ENCODE measurements at places on chromosomes 5 and 9.

- DNase-seq = peak; percentile 93
Observed at GRCh38 chr5:137995077-137995748, 37.7 kb downstream of the FAM13B start.

GRCh38 chr9:109779711-109780452 lies at the start of gene PALM2AKAP2:
TSS of gene PALM2AKAP2 (plus strand) at chr9:109780198. CDS start at chr9:109780489, 291 bp downstream.
- DNase-seq = no peak

DNA sequence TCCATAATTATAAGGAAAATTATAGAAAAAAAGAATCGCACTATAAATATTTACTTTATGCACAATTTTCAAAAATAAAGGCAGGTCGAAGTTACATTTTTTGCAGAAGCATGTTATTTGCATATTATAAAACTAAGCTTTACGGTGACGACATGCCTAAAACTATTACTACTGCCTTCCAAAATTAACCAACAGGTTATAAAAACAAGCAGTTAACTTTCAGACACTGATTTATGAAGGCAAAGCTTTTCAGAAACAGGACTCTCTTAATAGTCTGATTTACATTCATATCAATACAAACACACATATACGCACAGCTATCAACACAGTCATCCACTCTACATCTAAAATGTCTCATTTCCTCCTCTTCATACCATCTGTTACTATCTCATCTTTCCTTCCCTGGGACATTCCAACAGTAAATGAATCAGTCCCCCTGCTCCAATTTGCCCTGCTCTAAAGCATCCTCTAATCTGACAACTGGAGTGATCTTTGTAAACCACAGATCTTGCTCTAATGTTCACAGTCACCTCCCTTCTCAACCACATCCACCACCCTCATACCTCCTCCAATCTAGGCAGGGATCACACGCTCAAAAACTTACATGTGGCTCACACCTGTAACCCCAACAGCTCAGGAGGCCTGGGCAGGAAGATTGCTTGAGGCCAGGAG lies 21.6 kb downstream of the FBXW11 start:
- DNase-seq = no peak

DNA sequence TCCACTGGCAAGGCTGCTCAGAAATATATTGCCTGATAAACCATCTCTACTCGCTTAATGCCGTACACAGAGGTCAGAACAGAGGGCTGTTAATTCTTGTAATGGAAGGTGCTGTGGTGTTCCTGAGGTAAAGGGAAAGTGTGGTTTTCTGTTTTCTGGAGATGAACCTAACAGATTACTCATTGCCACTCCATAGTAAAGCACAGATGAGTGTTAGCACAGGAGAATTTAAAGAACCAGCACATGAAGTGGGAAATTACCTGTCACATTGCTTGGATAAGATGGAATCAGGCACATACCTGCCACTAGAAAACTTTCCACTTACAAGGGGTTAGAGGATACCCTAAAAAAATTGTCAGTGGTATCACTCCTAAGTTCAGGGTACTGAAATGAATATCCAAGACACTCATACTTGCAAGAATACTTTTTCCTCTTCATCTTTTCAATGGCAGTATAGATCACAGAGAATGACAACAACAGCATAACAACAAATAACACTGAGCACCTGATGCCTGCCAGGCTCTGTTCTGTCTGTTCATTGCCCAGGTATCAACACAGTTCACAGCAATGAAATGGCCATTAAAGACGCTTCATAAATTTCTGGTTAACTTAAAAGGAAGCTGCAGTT lies 152.9 kb upstream of the GNA14 start:
- DNase-seq = no peak

GRCh38 chr5:131533836-131534235 lies 101.2 kb downstream of the RAPGEF6 start:
- no peak for DNase-seq

DNA sequence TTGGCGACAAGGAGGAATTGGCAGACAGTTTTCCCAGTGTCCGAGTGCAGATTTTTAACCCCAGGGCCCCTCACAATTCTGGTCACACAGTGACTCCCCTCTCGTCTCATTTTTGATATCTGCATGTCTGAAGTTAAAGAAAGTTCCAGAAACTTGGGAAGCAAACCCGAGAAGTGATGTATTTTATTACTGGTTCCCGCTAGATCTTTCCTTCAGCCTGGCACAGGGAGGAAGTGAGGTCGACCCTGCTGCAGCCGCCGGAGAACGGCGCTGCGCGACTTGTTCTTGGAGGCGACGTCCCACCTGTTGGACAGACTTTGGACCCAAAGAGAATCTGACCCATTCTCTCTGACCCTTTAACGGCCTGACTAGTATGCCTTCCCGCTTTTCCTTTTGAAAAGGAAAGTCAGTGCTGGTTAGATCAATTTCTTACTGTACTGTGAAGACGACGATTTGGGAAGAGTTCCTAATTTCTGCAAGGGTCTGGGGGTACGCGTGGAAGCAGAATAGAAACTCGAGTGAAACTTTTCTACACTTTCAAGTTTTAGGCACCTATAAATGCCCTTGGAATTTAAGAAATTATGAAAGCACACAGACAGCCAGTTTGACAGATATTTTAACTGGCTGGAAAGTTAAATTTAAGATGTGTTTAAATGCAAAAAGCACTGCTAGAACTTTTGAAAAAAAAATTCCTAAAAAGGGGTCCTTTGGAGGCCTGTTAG lies 744 bp downstream of the OTULIN start:
- peak; percentile 60 for DNase-seq

GRCh38 chr5:133866160-133866902 lies 102.1 kb downstream of the C5orf15 start:
- DNase-seq = no peak

DNA sequence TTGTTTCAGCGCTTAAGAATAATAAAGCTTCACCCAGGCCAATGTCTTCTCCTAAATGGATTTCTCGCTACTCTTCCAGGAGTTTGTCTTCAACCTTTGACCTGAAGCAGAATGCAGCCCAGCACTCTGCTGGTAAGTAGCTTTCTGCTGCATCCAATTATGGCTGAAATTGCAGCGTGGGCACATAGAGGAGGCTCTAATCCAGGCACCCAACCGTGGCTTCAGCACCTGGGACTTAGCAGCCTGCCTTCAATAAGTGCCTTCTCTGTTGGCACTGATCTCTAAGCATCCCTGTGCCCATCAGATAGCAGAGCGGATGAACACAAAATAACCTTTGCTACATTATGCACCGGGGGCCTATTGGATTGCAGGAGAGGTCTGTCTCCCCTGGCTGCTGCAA lies 105.2 kb downstream of the TRIM32 start:
- DNase-seq = no peak

DNA sequence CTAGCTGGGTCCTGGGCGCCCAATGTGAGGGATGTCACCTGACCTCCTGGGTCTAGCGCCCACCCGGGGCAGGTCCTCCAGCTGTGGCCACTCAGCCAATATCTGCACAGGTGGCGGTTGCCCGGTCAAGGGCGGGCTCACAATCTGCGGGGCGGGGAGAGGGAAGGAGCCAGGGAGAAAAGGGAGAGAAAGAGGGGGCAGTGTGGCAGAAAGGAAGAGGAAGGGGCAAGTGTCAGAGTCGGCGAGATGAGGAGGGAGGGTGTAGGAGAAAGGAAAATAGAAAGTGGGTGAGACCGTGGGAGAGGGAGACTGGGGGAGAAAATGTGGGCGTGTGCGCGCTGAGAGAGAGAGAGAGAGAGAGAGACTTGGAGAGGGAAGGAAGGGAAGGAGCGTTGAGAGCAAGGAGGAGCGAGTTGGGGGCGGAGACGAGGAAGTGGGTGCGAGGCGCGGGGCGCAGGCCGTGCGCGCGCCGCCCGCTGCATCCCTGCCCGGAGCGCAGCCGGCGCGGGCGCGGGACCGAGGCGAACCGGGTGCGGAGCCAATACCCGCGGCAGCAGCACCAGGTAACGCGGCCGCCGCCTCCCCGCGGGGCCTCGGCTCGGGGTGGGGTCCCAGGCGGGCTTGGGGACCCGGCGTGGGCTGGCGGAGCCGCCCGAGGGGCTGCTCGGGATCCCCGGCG lies at the start of gene HRH2:
Gene HRH2, plus strand, starts transcription at position 479 of the 679 bp plus-strand sequence. CDS start 25,163 bp downstream, outside the sequence.
- no peak for DNase-seq

- DNase-seq = no peak
Observed at GRCh38 chr5:68898951-68899471, 194.8 kb upstream of the SLC30A5 start.

DNA sequence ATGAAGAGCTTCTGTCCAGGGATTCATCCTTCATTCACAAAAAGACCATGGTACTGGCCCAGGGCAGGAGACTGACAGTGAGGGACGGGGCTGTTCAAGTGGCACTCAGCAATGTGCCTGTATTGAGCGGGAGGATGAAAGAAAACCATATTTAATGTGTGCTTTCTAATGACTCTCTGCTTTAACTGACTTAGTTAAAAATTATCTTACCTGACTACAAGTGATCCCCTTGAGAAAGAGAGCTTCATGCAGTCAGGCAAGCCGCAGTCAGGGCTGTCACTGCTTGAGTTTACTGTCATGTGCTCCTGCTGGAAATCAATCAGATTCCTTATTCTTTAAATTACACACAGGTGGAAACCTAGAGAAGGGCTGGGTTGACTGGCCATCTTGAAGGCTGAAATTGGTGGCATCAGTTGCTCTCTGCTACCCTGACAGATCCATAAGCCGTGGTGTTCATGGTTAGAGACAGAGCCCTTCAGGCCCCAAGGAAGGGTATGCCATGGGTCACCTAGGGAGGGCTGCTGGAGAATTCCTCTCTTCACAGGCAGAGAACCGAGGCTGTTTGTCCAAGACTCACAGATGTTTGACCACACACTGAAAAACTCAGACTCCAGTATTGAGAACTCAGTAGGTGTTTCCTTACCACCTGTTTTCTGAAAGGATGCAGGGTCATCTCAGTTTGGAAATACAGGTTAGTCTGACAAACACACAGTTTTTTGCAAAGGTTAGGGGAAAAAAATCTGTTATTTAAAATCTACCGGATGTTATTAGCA lies 70.9 kb downstream of the TRIO start:
- DNase-seq = no peak

DNA sequence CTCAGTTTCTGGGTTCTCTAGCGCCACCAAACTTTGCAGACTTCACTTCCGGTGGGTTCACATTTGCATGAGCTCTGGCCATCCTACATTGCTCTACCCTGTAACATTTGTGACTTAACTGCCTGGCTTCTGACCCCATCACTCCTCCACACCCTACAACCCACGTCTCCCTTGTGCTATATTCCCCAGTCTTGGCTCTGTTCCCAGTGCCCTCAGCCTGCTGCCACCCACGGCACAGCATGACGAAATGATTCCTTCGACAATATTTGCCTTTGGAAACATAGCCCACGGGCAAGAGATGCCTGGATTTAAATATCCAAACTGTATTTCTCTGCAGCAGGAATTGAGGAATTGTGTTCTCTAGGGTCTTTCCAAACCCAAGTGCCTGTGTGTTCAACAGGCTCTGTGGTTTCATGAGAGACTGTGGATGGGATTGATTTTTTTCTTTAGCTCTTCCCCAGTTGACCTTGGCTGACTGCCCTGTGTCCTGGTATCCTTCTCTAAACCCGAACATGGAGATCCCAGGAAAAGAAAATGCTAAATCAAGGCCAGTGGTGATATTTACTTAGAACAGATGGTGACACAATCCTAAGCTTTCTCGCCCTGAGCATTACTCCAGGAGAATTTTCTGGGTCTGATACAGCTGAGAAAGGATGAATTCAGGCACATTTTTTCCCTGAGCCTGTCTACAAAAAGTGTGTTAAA lies 44.4 kb upstream of the GRIA1 start:
- no peak for DNase-seq

- peak; percentile 82 for DNase-seq
Observed at GRCh38 chr5:10621832-10622231, 58.0 kb downstream of the ANKRD33B start.

- DNase-seq = peak; percentile 61
Observed at GRCh38 chr5:148957591-148958202, 105.2 kb downstream of the SH3TC2 start.

GRCh38 chr5:131171276-131171810 lies 599 bp downstream of the LYRM7 start:
- no peak for DNase-seq

DNA sequence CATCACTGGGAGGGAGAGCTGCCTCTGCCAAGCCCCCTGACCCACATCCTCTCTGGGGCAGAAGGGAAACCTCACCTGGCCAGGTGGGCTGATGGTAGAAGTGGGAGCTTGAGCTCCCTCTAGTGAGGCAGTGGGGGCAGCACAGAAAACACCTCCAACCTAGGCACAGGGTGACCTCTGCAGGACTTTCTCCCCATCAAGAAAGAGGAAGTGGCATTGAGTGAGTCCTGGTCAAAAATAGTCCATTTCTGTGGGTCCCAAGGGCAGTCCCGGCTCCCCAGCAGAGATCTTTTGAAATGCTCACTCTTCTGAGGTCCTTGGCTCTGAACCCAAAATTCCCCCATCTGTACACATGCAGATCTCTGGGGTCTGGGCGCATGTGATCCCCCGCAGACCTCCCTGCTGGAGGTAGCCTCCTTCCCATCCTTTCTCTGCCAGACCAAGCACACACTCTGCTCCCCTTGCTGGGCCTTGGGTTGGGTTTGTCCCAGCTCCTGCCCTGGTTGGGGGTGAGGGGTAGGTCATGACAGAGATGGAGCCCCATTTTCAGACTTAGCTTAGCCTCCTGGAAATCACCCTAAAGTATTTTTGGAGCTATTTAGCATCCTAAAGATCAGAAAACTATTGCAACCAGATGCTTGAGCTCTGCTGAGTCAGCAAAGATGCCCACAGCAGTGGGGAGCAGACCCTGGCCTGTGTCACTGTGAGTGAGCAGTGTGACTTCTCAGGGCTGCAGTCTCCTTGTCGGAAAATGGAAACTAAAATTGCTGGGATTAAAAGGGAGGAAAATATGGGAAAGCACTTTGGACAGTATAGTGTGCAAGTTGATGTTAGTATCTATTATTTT lies 41.6 kb upstream of the LCP2 start:
- peak; percentile 79 for DNase-seq

- peak; percentile 66 for DNase-seq
Observed at GRCh38 chr5:153365547-153365946, 124.9 kb upstream of the GRIA1 start.

GRCh38 chr9:127924736-127925444 lies 5.7 kb downstream of the PIP5KL1 start:
- DNase-seq = no peak

- DNase-seq = peak; percentile 73
Observed at GRCh38 chr9:85741095-85741874, 469 bp downstream of the AGTPBP1 start.

- DNase-seq = no peak
Observed at GRCh38 chr5:55481293-55481855, 53.4 kb downstream of the PLPP1 start.

DNA sequence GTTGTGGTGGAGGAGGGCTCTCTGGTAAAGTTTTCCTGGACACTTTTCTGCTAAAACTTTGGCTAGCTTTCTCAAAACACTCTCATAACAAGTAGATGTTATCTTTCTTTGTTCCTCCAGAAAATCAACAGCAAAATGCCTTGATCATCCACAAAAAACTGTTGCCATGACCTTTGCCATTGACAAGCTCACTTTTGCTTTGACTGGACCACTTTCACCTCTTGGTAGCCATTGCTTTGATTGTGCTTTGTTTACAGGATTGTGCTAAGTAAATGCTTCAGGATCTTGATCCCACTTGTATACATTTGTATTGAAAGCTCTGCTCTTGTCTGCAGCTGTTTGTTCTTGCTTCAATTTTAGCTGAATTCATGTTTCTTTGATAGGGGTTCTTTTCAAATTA lies 143.9 kb upstream of the NR3C1 start:
- DNase-seq = no peak
